ENCODE measurements at places on chromosomes 1 and 21. TPM values are rescaled to one million over a fixed set of nuclear protein-coding genes. Genes with fewer than 3 reads are reported as not detected.

GRCh38 chr1:201260236-201260590 is 23.1 kb upstream of the PKP1 start:
- no peak for DNase-seq
- no peaks in the 10 kb centered on the region for H3K4me1 ChIP-seq
- no peaks in the 10 kb centered on the region for H3K27me3 ChIP-seq
- no peaks in the 10 kb centered on the region for H3K36me3 ChIP-seq

Gene FAM110D
- total RNA-seq: 4.3 TPM

DNA sequence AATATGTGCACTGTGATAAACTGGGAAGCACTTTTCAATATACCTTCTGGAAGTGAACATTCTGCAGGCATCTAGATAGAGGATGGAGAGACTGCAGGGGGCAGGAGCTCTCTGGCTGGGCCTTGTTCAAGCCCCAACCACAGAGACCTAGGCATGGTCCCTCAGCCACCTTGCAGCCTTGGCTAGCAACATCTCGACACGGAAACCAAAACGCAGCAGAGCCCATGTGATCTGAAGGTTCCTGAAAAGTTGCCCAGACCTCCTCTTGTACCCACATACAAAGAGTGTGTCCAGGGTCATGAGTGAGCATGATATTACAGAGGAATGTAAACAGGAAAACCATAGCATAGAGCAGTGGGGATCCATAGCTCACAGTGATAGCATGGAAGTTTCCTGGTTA is 33.1 kb upstream of the SAMD11 start:
- no peaks in the 10 kb centered on the region for H3K4me1 ChIP-seq
- no peaks in the 10 kb centered on the region for H3K27me3 ChIP-seq
- no peak overlapping the region for H3K27ac ChIP-seq
- no peak overlapping the region for H3K4me3 ChIP-seq
- DNase-seq: peak; percentile 26

Gene IQCC
- 0.48 TPM for total RNA-seq

Gene TNFRSF14
- total RNA-seq: 14.5 TPM

DNA sequence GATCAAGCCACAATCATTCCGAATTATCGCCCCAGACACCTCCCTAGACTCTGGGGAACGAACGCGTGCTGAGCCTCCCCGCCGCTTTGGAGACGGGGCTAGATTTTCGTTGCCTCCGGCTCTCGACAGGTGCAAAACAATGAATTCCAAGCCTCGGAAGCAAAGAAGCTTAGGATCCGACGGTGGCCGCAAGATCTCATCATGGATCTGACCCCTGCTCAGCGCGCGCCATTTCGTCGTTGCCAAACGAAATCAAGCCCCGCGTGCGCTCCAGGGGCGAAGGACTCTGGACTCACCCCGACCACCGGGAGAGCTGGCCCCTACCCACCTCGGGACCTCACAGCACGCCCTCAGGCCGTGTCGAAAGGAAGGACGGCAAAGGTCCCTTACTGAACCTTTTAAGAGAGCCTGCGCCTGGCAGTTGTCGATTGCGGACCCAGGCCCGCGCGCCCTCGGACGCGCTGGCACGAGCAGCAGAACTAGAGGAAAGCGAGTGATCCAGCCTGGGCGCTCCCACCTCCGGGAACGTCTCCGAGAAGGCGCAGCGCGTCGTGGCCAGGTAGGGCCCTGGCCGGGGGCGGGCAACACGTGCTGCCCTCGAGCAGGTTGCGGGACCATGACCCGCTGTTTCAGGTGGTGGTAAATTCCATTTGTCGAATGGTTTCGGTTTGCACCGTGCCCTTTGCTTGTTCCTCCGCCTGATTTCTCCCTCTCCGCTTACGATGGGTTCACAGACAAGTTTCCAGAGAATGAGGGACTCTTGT is 1.6 kb upstream of the RUNX3 start:
- no peaks in the 10 kb centered on the region for H3K36me3 ChIP-seq
- H3K4me3 ChIP-seq: peak overlapping the region; percentile 36
- no peaks in the 10 kb centered on the region for H3K4me1 ChIP-seq
- DNase-seq: no peak
- H3K27ac ChIP-seq: no peak overlapping the region
- peaks cover 60% of the 10 kb centered on the region for H3K27me3 ChIP-seq
